Stimulated activated CD8-positive, alpha-beta memory T cell treated with anti-CD3 and anti-CD28 coated beads, Interleukin-15, amount 100 ng/mL, for 48 hours (primary cell): ENCODE measurements at places on chromosomes 12 and 14.

GRCh38 chr12:77667101-77667500, 163.6 kb upstream of the NAV3 start:
- no peak for DNase-seq

DNA sequence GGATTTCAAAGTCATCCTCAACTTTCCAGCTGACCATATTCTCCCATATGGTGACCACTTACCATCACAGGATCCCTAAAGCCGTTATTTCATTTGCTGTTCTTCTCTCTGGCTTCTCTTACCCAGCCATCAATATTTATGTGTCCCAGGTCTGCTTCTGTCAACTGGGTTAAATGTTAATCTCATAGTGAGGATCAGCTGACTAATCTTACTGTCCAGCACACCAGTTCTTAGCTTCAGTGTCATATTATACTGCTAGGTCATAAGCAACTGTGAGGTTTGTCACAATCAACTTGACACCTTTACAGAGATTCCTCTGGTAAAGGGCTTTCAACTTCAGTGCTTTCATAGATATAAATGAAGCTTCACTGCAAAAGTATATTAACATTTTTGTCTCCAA, 294.4 kb downstream of the DIO2 start:
- DNase-seq, result no peak

DNA sequence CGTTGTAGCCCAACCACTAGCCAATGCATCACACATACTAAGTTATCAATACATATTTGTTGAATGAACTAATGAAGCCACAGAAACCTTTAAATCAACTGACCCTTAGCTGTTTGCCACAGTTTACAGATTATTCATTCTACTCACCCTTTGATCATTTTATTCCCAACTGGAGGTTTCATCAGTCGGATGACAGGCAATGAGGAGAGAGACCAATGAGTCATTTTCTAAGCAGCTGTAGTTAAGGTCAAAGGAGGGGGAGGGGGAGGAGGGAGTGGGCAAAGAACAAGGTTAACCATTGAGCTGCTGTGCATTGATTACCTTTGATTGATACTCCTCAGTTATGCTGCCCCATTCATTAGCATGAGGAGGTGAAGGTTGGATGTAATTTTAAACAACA, 469.5 kb downstream of the VRK1 start:
- DNase-seq, result no peak

- DNase-seq, result no peak
Measured at GRCh38 chr14:31283578-31284252, 76.1 kb upstream of the HECTD1 start.
